Fibroblast of skin of left quadriceps (primary cell): ENCODE measurements at places on chromosomes 12 and 14.

- no peak for DNase-seq
These were observed 583.5 kb upstream of the NOVA1 start for GRCh38 chr14:27181333-27181732.

DNA sequence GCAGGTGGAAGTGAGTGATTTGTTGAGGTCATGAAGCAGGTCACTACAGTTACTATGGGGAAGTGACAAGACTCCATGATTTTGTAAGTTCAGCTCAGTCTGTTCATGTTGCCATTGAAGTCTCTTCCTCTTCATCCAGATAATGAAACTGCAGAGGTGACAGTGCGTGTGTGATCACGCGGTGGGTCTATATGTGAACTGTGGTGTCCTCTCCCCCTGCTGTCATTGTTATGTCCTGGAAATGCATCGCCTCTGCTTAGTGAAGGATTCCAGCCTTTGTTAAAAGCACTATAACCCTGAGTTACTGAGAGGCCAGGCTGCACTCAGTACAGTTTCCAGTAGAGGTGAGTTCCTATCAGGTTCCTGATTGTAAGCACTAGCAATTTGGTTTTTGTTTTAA lies 216.2 kb upstream of the RMST start:
- no peak for DNase-seq

DNA sequence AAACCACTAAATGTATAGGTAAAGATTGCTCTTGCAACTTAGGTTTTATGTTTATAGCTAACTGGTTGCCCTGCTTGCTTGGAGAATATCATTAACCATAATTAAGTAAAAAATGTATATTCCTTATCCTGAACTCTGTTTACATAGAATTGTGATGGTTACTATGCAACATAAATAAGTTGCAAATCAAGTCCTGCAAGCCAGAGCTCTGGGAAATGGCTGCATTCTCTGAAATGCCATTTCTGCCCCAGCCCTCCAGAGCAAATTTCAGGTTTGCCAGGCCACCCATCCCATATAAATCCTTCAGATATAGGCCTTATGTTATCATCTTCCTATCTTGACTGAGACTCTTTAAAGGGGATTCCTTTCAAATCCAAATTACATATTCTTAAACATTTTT lies 118.4 kb upstream of the MYF6 start:
- no peak for DNase-seq

GRCh38 chr12:27279826-27280225 lies 35.7 kb downstream of the STK38L start:
- no peak for DNase-seq

GRCh38 chr14:51219473-51220448 lies 20.3 kb upstream of the TMX1 start:
- peak; percentile 7 for DNase-seq

- DNase-seq: no peak
These were observed 4.4 kb upstream of the SHMT2 start for GRCh38 chr12:57224973-57225679.

GRCh38 chr14:83611491-83611890 lies 1918.5 kb upstream of the FLRT2 start:
- DNase-seq: no peak

DNA sequence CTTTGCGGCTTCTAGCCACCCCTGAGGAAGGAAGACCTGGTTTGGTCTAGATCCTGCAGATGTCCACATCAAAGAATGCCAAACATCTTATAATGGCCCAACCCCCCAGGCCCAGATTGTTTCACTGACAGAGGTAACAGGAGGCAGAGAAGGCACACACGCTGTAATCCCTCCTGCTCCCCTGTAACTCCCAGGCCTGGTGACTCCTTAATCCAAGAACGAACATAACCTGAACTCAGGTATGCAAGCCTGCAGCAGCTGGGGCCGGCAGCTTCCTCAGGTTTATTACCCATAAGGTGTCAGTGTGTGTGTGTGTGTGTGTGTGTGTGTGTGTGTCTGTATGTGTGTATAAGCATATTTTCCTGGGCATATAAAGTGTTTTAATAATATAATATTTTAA lies 52.7 kb downstream of the ERH start:
- no peak for DNase-seq

- DNase-seq: peak; percentile 54
These were observed 51.0 kb upstream of the SRSF5 start for GRCh38 chr14:69715725-69716477.

DNA sequence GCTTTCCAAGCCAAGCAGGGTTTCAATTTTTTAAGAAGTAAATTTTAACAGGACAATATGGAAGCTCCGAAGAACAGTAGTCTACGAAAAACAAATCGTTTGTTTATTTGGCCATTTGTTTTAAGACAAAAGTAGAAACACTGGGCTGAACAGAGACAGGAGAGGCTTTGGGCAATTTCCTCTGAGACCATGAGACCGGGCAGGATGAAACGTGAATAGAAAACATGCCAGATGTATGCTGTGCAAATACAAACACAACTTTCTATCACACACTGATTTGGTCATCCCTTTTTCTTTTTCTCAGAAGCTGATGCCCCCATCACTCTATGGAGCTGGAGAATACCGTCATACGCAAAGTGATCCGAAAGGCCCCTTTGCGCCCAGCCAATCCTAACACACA lies 1111.1 kb downstream of the BCL11B start:
- DNase-seq: no peak

DNA sequence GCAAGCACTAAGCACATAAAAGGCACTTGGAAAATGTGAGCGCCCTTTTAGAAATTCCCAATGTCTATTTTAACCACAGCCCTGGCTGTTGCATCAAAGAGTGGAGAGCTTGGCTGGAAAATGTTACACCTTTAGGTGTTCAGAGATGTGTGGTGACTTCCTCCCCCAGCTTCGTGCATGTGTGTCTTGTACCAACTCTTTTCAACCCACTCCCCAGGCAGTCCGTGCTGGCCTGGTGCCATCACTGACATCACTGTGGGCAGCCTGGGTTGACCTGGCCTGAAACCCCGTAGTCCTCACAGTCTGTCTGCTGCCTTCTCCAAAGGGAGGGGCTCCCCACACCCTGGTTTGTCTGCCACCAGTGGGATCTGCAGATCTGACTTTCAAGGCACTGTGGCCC lies 101.8 kb downstream of the SCARB1 start:
- no peak for DNase-seq

DNA sequence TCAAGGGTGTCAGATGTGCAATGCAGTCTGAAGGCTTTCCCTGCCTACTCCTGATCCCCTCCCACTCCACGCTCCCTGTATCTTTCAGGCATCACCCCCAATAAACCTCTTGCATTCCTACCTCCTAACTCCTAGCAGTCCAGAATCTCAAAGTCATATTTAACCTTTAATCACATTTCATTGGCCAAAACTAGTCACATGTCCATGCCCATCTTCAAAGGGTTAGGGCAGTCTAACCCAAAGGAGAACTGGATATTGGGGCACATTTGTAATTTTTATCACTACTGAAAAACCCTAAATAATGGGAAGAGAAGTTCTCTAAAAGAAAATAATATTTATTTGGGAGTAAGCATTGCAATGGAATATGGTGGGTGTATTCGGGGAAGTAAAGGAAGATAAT lies 5.4 kb upstream of the C12orf75 start:
- no peak for DNase-seq

- no peak for DNase-seq
These were observed 10.7 kb downstream of the BICD1 start for GRCh38 chr12:32117316-32117715.

DNA sequence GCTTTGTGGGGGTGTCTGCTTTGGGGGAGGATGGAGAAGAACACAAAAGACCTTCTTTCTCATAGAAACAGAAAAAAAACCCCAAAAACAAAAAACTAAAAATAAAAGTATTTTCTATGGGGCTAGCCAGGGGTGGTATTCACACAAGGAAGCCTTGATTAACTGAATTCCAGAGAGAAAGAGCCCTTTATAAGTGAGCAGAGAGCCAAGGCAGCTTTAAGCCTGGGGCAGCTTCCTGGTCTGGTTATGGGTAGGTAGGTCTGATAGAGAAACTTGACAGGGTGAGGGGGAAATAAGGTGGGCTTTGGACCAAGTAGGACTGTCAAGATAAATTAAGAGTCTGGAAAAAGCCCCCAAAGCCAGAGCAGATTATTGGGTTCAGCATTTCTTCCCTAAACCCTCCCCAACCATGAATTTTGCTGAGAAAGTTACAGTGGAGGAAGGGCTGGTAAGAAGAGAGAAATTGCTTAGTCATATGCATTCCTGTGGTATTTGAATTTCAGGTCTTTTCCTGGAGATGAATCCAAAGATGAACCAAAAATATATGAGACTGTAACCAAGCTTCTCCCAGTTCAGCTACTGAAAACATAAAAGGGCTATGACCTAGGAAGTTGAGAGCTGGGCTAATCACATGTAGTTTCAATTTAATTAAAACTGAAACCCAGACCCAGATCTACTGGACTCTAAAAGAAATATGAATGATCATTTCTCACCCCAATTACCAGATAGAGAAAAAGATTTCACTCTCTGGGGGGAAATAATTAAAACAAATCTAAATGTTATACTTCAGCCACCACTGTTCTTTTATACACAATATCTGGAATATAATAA lies 144.8 kb downstream of the TBC1D30 start:
- DNase-seq: no peak

- DNase-seq: no peak
These were observed at the start of gene MYBPC1 for GRCh38 chr12:101594700-101595099. TSS of gene MYBPC1 (plus strand) at chr12:101594971. CDS start at chr12:101595071, 100 bp downstream.
